Tibial artery (tissue), 4 donors: ENCODE measurements at places on chromosomes 11 and 22.

DNA sequence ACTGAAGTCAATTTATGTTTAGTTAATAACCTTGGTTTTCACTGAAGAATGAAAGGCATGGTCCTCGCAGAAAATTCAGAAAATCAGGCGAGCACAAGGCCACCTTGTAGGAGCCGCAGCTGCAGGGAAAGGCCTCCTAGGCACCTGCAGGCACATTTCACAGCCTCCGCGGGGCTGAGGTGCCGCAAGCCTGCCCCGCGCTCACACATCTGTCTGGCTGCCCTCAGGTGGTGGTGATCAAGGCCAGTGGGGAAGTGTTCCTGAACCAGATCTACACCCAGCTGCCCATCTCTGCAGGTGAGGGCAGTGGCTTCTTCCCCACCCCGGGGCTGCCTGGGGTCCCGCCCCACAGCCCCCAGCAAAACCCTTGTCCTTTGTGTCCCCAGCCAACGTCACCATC, 10.5 kb downstream of the MUC5AC start:
- peak; percentile 15 for DNase-seq

DNA sequence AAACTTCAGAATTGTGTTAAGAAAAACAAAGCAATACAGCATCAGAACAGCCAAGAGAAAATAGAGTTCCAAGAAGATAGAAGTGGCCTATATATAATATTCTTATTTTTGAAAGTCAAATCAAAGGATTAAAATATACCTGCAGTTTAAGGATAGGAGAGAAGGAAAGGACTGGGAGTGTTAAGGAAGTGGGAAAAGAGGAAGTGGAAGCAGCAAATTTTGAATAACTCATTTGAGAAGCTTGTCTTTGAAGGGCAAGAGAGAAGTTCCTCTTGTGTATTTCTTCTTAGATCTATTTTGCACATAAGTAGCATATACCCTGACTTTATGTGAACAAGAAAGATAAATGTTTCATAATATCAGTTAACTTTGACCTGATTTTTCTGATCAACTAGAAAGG, 62.6 kb upstream of the SLC17A6 start:
- no peak for DNase-seq

DNA sequence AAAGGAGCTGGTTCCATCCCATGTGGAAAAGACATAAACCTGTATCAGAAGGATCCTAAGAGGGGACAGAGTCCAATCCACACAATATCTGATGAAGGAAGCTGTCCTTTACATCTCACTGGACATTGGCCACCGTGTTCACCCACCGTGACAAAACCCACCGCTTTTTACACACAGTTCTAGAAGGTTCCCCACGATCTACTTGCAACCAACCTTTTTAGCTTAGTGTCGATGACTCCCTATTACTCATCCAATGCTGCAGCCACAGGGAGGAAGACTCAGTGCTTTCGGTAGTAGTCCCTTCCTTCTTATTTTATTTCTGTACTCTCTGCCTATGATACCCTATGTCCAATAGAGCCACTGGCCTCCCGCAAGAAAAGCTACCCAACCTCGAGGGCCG, 65.4 kb downstream of the MAPK1 start:
- no peak for DNase-seq

GRCh38 chr11:67698247-67698646, 23.8 kb upstream of the ALDH3B2 start:
- DNase-seq = no peak

DNA sequence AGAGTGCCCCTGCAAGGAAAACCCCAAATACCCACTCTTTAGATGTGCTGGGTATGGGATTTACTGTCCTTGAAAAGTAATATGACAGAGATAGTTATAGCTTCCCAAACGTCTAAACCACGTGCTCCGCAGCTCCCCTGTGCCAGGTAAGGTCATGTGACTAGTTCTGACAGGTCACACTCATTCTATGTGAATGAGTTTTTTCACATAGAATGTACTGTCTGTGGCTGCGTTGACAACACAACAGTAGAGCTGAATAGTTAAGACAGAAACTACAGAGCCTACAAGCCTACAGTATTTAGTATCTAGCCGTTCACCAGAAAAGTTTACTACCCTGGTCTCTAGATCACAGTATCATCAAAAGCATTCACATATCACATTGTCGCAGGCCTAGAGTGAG, 236.2 kb downstream of the ETS1 start:
- DNase-seq = no peak

DNA sequence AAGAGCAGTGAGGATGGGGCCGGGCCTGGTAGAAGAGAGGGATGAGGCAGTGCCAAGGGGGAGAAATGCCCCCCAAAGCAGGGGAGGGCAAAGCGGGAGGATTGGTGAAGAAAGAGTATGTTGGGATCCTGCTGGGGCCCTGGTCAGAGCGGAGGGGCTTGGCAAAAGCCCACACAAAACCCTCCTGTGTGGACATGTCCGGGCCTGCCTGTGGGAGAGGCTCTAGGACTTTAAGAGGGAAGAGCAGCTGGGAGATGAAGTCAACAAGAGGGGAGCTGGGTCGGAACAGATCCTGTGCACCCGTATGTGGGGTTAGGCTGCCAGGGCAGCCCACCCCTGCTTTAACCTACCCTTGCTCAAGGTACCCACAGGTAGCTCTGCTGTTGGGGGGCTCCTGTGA, 25.8 kb downstream of the ART5 start:
- DNase-seq = peak; percentile 55

- no peak for DNase-seq
Observed at GRCh38 chr22:20783844-20784723, 10.2 kb downstream of the SERPIND1 start.

DNA sequence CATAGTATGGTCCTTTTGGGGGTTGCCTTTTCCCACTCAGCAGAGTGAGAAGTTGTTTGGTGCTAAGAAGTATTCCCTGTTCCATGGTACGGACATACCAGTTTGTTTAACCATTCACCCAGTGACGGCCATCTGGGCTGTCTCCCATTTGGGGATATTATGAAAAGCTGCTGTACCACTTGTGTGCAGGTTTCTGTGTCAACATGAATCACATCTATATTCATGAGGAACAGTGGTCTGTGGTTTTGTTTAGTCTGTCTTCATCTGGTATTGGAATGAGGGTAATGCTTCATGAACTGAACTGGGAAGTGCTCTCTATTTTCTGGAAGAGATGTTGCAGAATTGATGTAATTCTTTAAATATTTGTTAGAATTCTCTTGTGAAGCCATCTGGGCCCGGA, 89.5 kb downstream of the TRMU start:
- DNase-seq = no peak

- no peak for DNase-seq
Observed at GRCh38 chr11:133834682-133835592, 10.4 kb downstream of the SPATA19 start.

DNA sequence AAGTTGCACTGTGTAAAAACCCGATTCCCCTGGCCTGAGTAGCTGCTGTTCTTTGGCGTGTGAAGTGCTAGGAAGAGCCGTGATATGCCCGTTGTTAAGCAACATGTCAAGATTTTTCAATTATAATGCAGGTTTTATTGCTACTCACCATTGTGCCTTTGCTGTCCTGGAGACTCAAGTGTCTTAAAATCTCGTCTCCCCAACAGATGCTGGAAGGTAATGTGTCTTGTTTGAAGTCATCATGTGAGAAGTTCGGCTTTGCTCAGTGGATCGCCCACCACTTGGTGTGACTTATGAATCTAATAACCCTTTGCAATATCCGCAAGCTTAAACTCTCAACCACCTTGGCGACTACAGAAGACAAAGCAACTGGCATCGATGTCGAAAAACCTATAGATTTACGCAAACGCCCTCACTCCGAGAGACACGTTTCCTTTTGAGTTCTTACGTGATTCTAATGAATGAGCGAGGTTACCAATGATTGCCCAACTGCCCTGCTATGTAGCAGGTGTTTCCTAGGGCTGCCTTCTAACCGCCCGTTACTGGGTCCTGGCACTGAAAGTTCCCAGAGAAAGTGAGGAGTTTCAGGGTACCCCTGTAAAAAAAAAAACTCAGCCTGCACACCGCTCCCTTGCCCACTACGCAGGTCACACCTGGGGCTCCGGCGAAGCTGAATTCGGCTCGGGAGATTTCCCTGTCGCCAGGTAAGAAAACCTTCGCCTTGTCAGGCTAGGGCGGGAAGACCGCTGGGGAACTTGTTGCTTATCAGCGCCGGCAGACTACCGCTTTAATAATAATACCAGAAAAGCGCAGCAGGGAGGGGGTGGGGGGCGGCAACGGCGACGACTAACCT, 21.2 kb upstream of the BDNF start:
- DNase-seq = no peak

DNA sequence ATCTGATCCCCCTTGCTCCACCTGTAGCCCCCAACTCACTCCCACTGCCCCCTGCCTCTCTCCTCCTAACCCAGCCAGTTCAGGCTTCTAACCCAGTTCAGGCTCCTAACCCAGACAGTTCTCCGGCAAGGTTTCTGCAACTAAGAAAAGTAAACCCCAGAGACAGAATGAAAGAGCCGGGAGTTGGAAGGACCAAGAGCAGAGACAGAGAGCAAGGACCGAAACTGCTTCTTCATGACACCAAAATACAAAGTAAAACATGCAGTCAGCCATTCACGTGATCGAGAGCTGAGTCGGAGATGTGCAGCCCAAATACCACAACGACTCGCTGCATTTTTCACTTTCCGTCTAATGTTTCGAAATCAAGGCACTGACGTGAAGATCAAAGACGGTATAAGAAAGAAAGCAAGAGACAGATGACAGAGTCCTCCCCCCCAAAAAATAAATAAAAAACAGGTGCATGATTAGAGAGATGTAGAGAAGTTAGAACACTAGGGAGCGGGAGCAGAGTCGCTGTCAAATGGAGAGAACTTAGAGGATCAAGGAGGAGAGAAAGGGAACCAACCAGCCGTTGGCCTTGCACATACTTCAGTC, 884 bp downstream of the IL10RA start:
- DNase-seq = no peak

GRCh38 chr22:41939981-41940831, 6.7 kb downstream of the CENPM start:
- no peak for DNase-seq

DNA sequence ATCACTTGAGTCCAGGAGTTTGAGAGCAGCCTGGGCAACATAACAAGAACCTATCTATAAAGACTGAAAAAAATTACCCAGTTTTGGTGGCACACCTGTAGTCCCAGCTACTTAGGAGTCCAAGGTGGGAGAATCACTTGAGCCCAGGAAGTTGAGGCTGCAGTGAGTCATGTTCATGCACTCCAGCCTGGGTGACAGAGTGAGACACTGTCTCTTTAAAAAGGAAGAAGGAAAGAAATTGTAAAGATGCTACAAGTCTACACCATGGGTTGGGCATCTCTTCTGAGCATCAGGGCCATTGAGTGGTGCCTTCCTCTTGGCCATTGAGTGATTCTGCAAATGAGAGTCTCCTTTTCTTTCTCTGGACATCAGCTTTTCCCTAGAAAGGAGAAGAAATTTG, 15.7 kb upstream of the MTMR3 start:
- no peak for DNase-seq

GRCh38 chr22:19448076-19448607, 631 bp upstream of the C22orf39 start:
- DNase-seq = no peak

DNA sequence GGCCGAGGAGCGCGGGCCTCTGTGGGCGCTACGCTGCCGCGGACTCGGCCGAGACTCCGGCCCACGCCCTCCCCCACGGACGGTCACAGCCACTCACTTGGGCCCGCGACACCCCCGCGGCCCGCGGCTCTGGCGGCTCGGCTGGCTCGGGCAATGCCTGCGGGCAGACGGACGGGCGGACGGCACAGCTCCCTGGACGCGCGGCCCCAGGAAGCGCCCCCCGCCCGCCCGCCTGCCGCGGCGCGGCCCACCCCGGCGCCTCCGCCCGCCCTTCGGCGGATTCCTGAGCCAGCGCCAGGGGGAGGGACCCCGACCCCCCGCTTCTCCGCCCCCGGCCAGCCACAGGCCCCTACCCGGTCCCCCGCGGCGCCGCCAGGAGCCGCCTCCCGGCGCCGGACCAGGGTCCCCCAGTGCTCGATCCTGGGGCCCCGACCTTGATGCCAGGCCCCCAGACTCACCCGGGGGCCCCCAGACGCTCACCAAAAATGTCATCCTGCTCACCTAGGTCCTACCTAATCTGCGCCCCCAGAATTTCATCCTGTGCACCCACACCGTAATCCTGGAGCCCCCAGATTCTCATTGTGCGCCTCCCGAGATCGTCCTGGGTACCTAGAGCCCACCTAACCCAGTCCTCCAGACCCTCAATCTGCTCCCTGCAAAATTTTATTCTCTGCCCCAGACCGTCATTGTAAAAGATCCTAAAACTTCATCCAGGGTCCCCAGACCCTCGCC, at the start of gene EFEMP2:
EFEMP2 (minus strand) TSS at position 215 of the 732 bp plus-strand sequence. CDS start 446 bp downstream, outside the sequence.
- peak; percentile 74 for DNase-seq

DNA sequence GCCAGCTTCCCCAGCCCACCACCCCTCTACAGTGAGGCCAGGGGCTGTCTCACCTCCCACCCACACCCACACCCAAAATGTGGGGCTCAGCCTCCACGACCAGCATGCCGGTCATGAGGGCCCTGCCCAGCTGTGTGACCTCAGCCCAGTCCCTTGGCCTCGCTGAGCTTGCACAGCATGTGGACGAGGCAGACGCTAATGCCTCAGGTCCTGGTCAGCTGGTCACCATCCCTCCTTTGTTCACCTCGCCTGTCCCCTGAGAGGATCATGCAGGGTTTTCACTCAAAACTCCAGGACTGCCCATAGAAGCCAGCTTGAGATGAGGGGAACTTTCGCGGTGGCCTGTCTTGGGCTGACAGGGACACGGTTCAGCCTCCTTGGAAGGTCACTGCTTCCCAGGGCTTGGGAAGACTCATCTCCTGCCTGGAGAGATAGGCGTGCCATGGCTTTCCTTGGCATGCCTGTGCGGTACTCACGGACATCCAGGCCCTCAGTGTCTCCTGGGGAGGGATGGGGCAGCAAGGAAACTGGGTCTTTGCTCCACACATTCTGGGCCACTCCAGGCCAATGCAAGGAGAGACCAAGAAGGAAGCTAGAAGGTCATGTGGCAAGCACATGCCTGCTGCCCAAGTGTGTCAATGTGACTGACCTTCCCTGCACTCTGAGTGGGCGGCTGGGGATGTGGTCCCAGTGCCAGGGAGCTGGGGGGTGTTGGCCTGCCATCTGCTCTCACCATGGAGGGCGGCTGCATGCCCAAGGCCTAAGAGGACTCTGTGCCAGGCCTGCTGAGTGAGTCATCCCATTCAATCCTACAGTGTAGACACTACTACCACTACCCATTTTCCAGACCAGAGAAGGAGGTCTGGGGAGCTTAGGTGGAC, 3.2 kb upstream of the RTN4R start:
- no peak for DNase-seq

GRCh38 chr11:134464981-134465730, 53.1 kb upstream of the B3GAT1 start:
- no peak for DNase-seq

DNA sequence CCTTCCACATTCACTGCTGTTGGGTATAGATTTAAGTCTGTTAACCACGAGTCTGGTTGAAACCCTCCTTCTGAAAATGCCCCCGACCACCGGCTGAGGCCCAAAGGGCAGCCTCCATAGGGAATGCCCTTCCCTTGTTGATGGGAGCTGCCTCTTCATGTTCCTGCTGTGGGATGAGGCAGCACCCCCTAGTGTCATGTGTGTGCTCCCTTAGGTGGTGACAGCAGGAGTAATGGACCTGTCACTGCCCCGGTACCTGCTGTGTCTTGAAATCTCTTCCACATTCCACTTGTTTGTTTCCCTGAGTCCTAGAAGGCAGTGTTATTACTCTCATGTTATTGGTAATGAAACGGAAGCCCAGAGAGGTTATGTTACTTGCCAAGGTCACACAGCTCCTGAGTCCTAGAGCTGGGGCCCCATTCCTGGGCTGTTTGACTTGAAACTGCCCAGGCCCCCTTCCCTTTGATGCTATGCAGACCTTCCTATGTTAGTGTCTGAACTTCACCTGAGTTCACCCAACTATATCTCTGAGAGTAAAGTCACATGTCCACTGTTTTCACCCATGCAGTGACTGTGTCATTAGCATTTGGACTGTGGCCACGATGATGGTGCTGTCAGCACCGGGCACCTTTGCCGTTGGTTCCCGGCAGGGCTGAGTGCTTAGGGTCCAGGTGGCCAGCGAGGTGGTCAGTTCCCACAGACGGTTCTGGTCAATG, 234.3 kb downstream of the TBC1D22A start:
- no peak for DNase-seq
